ENCODE measurements at places on chromosomes 7 and 10.

GRCh38 chr7:151665368-151665767, 145.7 kb upstream of the RHEB start:
- DNase-seq: no peak

- no peak for DNase-seq
Observed at GRCh38 chr7:16655394-16655793, 9.4 kb downstream of the BZW2 start.

DNA sequence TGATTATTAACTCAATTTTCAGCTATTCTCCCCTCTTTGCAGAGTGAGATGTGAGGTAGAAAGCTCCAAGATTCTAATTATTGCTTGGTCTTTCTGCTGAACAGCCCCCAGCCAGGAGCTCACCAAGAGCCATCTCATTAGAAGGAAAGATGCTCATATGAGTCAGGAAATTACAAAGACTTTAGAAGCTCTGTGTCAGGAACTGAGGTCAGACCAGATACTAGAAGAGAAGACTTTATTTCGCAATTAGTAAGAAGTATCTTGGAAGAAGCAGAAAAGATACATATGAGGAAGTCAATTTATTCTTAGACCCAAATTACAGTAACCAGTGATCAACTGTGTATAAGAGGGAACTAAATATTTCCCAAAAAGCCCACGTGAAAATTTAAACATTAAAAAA, 626.9 kb downstream of the ZWINT start:
- no peak for DNase-seq

GRCh38 chr10:5894873-5895272, 4.8 kb downstream of the FBH1 start:
- no peak for DNase-seq

- DNase-seq: no peak
Observed at GRCh38 chr10:36677431-36677768, 448.0 kb upstream of the ANKRD30A start.

- no peak for DNase-seq
Observed at GRCh38 chr10:70775679-70776454, 9.3 kb downstream of the TBATA start.

GRCh38 chr10:70671619-70672164, 614 bp upstream of the ADAMTS14 start:
- DNase-seq: no peak

DNA sequence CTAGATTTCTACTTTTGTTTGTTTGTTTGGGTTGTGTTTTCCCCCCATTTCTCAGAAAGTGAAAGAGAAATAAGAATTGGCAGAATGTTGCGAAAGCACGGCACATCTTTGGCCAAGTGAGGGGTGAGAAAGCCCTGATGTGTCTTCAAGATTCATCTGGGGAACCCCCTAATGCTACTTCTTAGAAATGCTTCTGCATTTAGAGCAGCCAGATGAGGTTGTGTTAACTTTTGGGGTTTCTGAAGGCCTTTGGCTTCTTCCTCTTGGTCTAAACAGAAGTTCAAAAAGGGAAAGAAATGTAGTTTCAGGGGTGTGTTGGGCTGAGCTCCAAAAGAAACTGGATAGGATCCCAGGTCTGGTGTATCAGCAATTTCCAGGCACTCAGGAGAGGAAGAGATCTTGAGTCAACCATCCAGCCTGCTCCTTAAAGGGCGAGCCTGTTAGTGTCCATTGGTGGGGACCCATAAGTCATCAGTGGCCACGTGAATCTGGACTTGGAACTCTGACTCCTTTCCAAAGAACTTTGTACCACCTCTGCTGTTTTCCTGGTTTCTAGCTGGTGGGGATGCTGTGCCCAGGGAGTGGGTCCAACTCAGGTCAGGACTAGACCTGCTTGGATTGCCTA, 6.5 kb downstream of the DUSP5 start:
- no peak for DNase-seq

DNA sequence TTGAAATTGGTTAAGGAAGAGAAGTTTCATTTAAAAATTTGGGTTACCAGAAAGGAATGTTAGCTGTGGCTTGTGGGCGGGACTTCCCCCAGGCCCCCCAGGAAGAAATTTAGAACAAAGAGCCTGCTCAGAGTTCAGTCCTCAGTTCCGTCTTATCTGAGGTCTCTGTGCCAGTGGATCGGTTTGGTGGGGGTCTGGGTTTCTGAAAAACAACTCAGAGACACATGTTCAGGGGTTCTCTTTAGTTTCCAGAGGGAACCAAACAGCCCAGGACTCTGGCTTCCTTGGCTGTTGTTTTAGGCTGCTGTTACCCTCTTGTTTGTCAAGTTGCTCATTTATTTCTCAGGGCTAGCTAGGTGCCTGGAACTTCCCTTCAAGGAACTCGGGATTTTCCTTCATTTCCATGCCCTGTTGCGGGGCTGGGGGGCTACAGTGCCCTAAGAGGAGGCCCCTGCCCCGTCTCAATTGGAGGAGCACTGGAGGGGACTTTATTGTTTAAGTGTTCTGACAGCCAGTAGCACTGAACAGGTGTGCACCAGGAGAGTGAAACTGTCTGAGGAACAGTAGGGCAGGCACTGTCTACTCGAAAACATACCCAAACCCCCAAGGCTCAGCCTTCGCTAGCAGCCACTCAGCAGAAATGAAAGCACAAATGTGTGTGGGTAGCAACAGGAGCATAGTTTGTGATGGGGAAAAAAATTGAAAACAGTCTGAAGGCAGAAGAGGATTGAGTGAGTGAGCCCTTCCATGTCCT, 59.9 kb downstream of the ALOX5 start:
- DNase-seq: no peak

DNA sequence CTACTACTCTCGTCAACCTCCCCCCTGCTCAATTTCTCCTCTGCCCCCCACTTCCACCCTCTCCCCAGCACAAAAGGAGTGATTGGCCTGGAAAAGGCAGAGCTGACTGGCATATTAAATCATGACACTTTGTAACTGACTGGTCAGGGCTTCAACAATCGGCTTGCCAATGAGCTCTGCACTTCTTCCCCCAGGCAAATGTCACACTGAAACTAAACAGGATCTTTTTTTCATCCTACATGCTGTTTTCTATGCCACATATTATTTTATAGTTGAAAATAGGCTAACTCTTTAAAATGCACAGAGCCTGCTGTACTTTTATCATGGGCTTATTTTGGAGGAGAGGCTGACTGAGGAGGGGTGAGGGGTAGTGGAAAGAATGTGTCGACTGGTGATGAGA, 295.2 kb downstream of the TCF7L2 start:
- DNase-seq: no peak

DNA sequence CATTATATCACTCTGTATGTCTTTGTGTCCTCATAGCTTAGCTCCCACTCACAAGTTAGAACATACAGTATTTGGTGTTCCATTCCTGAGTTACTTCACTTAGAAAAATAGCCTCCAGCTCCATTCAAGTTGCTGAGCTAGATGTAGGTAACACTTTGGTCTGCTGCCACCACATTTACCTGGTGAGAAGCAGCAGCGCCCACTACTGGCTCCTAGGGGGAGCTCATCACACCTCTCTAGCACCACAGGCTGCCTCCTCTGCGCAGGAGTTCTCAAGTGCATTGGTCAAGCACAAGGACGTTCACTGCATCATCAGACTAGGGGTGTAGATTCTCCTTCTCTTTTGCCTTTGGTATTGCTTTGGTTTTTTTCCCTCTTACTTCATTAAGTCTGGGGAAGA, 530.9 kb upstream of the AUTS2 start:
- DNase-seq: no peak

GRCh38 chr7:109003742-109004141, 434.1 kb downstream of the DNAJB9 start:
- no peak for DNase-seq

DNA sequence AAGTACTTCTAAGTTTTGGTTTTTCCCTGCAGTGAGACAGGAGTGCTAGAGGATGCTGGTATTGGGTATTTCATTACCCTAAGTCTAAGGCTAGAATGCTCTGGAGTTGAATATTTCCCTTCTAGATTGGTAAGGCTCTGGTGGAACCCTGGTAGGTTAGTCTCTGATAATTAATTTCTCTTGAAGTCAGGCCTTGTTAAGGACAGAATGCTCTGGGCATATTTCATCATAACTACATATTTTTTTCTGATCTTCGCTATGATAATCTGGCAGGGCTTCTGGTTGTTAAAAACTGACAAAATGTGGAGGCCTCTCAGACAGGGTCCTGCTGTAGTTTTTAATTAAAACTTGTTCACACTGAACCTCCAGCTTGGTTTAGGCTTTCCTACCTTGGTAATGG, 83.8 kb downstream of the CDK13 start:
- no peak for DNase-seq

DNA sequence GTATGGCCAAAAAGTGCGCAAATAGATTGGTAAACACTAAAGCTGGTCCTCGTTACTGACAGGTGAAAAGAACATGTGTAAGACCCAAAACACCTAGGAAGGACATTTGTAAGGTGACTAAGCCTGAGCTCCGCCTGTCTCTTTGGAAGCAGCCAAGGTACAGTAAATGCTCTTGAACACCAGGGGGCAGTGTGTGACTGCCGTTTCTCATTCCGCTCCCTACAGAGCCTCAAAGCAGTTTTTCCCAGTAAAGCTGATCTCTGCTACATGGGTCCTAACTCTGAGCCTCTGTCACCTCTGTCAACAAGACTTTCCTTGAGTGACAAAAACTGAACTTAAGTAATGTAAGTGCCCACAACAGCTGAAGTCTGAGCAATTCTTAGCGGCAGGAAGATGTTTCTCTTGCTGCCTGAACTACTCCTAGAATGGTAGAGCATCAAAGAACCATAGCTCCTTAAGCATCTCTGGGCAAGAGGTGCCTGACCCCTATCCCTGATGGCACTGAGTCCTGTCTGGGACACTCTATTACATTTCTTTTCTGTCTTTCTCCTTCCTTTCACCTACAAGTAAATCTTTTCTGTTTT, 238.0 kb upstream of the INHBA start:
- no peak for DNase-seq

- DNase-seq: no peak
Observed at GRCh38 chr10:100661520-100661919, 83.9 kb upstream of the PAX2 start.

DNA sequence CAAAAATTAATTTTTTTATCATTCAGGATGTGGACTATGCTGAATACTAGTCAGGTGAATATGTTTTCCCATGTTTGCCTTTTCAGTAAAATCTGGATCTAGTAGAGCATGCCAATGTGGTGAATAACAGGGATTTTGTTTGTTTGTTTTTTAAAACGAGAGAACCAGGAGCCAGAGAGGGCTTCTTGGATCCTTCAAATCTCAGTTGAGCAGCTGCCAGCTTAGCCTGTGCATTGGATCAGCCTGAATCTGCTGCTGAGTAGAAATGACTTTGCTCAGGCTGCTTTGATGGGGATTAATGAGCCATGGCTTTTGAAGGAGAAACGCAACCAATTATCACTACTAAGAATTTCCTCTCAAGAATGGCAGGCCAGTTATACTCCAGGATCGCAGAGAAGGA, 493.8 kb downstream of the ARL4A start:
- no peak for DNase-seq

- DNase-seq: no peak
Observed at GRCh38 chr10:69497231-69497561, 45.9 kb downstream of the TSPAN15 start.

DNA sequence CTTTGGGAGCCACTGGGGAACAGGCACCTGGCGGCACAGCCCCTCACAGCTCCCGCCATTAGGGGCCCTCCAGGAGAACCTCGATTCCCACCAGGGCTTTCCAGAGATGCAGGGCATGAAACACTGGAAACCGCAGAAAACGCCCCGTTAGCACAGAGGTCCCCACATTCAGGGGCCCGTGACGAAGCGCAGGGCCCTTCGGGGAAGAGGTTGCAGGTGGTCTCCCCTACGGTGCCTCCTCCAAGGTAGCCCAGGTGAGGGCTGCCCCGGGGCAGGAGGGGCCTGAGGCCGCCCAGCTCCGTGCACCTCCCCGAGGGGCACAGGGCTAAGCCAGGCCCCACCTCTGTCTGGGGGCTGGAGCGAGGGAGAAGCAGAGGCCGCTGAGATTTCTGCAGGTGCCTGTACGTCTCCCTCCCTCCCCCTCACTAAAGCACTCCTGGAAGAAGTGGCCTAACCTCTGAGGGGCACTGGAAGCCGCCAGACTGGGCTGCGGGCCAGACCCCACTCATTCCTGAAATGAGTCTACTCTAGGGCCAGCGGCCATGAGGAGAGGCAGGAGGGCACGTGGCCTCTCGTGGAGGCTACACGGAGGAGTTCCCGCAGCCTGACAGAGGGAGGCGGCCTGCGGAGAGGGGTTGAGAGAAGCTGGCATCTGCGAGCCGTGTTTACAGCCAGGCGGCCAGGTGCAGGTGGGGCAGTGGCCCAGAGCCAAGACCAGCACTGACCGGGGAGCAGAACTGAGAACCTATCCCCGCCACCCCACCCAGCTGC, 6.9 kb downstream of the PDGFA start:
- no peak for DNase-seq

DNA sequence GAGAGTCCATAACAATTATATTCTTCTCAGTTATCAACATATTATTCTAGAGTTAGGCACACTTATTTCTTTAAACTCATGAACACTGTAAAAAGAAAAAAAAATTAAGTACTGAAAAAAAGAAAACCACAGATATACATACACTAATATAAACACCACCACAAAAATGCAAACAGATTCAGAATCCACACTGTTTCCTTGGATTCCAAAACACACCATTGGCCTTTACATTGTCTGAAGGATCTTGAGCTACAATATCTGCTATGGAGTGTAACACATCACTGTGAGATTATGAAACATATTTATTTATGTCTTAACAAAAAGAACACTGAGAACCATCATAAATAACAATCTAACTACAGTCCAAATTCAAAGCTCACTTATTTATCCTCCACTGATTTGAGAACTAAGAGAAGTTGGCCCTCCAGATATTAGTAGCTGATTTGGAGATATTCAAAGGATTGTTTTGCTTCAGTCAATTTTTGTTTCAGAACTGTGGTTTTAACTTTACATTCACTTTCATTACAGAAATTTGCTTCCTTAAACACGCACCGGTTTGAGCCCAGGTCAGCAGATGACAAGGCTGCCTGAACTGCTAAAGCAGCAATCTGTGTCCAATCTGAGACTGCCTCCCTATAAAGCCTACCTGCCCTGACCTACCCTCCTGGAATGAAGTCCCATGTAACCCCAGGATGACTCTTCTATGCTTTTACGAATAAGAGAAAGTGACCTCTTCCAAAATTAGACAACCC, 47.0 kb upstream of the CDK1 start:
- DNase-seq: no peak

- no peak for DNase-seq
Observed at GRCh38 chr10:86598151-86598550, 56.2 kb upstream of the OPN4 start.

GRCh38 chr10:124414076-124414475, 4.6 kb downstream of the OAT start:
- DNase-seq: no peak

DNA sequence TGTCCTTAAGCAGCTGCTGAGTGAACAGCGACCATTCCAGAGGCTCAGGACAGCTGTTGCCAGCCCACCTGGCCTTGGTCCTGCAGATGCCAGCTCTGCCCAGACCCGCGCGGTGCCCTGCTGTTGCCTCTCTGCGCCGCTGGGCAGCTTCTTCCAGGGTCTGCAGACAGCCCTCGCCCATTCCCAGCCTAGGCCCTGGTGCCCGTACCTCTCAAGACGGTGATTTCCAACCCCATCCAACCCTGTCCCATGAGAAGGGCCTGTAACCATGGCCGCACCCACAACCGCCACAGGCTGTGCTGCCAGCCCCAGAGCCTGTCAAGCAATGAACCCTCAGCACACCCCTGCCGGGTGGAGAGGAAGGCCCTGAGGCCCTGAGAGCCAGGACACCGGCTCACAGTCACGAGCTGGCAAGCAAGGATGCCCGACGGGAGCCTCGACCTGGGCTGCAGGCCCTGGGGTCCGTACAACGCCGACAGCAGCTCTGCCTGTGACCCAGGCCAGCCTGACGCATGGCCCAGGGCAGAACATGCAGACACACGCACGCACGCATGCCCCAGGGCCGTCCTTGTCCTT, 231.9 kb downstream of the MAD1L1 start:
- no peak for DNase-seq
